ENCODE measurements at places on chromosomes 5 and 9.

- no peak for DNase-seq
These were observed 281.6 kb downstream of the NTRK2 start for GRCh38 chr9:84950879-84951811.

GRCh38 chr5:120806202-120806601 is 342.1 kb downstream of the PRR16 start:
- no peak for DNase-seq

DNA sequence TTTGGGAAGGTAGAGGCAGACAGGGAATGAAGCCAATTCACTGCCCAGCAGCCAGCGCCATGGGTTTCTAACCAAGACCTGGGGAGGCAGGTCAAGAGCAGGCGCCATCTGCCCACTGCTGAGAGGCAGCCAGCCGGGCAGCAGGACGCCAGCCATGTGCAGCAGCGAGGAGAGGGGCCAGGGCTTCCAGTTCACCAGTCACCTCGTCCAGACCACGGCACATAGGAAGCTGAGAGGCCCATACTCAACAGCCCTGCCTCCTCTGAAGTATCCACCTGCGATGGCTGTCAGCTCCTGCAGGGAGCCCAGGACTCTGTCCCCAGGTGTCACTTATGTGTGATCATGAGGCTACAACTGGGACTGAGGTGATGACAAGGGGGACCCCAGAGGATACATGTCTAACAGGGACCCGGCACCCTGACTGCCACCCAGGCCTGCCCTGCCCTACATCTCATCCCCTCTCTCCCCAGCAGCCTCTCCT is 30.1 kb downstream of the IPPK start:
- no peak for DNase-seq

DNA sequence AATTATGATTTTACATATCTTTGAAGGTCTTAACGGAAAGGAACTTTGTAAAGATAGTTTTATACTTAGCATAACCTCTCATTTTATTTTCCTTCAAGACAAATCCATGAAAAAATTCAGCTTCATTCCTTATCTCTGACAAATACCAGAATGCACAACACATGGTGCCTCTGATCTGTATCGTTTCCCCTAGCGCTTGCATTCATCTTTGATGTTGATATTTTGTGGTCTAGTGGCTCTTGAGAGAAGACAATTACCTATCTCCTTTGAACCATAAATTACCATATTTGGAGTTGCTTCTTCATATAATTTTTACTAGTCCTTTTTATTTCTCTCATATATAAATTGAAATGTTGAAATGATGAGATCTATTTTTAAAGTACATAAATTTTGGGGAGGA is 551.3 kb downstream of the PDE4D start:
- DNase-seq: no peak

GRCh38 chr5:130323804-130324454 is 419.7 kb downstream of the CHSY3 start:
- no peak for DNase-seq

DNA sequence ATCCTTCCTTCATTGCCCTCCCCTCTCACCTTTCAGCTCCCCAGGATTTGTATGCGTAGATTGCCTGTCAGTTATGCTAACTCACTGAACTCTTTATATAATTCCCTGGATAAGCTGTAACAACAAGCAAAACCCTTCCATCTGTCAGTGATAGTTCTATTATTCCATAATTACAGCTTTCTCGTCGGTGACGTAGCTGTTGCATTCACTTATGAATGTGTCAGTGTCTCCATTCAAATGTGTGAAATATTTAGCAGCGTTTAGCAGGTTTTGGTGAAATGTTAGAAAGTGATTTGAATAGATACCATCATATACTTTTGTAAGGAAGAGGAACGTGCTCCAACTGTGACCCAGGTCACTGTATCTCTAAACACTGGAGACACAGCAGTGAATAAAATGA is 45.2 kb downstream of the PIP5K1B start:
- no peak for DNase-seq

DNA sequence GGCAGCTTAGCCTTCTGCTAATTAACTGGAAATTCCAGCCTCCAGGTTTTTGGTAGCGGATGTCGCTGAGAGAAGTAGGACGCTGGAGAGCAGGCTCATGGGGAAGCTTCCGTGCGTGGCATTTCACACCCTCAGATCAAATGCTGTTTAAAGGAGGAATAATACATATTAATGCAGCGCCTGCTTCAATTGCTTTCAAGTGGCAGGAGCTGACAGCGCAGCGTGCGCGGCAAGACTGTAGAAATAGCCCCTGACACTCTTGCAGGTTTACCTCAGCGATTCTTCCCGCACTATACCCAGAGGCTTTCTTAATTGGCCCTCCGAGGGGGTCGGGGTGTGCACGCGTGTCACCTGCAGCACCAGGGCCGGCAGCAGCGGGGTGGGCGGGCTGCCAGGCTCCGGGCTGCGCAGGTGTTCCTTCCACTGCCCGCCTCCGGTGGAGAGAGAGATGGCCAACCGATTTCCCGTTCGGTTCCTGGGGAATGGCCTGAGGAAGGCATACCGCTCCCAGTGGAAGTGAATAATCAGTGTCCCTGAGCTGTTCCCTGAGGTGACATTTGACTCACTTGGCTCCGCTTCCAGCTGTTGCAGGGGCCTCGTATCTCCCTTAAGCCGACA is 427.9 kb downstream of the KCTD16 start:
- DNase-seq: no peak

DNA sequence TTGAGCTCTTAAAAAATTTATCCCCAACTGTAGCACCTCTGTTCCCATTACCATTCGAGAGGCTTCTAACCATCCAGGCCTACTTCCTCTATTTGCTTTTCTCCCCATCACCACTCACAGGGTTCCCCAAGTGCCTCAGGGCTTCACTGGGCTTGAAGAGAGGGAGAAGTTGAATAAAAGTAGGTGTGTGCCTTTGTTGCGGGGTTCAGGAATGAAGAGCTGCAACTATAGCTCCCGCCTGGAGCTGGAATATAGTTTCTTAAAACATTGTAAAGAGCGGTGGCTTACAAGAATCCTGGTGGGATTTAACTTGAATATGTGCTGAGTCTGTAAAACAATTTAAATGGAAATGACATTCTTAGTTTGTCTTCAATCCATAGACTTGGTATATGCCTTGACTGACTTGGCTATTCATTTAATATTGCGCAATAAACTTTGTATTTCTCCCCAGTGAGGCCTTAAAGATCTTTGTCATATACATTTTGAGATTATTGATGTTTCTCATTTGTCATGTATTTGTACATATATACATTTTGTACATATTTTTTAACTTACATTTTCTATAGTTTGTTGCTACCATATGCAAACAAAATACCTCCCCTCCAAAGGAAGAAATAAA is 7.2 kb downstream of the ENTREP1 start:
- DNase-seq: no peak

- no peak for DNase-seq
These were observed 820.8 kb upstream of the EDIL3 start for GRCh38 chr5:85205430-85205829.

GRCh38 chr5:52007230-52007858 is 624.1 kb downstream of the ISL1 start:
- DNase-seq: no peak

DNA sequence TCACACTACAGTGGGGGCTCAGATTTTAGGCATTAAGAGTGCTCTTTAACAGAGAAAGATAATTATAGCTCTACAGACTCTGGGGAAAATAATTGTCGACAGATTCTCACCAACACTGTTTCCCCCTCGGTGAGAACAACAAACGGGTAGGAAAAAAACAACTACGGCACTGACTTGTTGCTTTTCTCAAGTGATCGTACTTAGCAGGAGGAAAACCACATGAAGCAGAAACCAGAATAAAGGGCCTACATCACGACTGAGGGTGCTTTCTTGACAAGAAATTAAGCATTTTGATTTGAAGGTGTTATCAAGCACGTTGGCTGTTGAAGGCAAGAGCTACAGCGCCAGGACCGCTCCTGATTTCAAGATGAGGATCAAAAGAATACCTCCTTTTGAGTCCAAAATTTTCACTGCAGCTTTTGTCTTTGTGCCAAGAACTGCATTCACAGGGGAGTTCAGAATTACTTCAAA is 27.2 kb upstream of the CER1 start:
- DNase-seq: no peak

DNA sequence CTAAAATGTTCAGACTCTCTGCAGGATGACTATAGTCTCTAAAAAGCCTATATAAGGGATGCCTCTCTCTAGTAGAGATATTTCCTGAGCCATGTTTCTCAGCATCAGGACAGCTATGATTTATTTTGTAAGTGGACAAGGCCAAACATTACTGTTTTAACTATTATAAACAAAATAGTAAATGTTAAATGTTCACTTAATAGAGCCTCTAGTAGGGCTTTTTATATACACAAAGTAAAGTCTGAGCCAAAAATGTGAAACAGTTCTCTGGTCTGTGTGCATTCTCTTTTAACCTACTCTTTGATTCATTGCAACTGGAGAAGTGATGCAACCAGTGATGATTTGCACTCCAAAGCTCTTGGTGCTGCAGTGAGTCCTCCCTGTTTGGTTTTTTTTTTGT is 220.5 kb downstream of the GDNF start:
- no peak for DNase-seq

DNA sequence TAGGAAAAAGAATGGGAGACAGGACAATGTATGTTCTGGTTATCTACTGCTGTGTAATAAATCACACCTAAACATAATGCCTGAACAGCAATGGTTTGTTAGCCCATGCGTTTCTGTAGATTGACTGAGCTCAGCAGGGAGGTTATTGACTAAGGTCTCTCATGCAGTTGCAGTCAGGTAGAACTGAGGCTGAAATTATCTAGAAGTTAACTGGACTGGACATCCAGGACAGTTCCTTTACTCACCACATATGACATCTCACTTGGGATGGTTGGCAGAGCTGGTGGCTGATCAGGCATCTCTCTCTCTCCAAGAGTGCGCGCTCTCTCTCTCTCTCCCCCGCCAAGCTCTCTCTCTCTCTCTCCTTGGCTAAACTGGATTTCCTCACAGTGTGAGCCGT is 8.9 kb upstream of the FOXB2 start:
- no peak for DNase-seq

DNA sequence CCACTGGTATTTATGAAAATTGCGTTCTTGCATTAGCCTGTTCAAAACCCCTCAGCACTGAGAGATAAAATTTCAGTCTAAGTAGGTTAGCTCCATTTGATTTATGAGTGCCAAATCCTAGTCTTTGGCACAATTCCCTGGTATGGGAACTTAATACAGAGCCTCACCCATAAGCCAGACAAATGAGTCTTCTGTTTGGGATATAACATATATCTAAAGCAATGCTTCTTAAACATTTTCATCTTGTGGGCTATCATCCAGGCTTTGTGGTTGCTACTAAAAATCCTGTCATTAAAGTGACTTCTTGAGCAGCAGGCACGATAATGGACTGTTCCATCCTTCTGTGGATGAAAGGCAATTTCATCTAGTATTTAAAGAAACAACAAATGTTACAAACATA is 419.5 kb upstream of the ACTBL2 start:
- no peak for DNase-seq

GRCh38 chr9:4506490-4506889 is 16.2 kb downstream of the SLC1A1 start:
- DNase-seq: no peak

GRCh38 chr9:118336943-118337330 is 632.7 kb downstream of the TLR4 start:
- no peak for DNase-seq

DNA sequence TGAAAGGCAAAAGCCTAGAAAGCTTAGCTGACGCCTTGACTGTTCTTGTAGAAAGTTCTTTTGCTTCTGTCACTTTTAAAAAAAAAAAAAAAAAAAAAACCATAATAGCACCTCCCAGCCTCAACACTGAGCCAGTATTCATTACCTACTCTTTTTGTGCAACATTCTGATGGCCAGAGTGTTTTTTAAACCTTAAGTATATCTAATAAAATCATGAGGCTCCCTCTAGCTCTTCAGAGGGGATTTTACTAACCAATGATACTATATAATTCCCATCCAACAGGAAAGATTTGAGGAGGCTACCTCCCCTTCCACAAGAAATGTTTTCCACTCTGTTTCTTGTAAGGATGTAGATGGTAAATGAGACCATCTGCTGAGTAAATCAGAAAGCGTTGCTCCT is 3.9 kb downstream of the BNC2 start:
- DNase-seq: no peak

Measured in stimulated activated CD4-positive, alpha-beta T cell treated with anti-CD3 and anti-CD28 coated beads, Interleukin-4, amount 100 ng/mL, for 48 hours (primary cell).